ENCODE measurements at places on chromosomes 2 and 18. TPM values are rescaled to one million over a fixed set of nuclear protein-coding genes. Genes with fewer than 3 reads are reported as not detected.

Gene KLHL30
- not detected for total RNA-seq

Gene REG3A
- total RNA-seq: not detected

Gene LYPD6B
- not detected for total RNA-seq

Gene MYO3B
- total RNA-seq: 0.08 TPM

Gene REG3G
- total RNA-seq: 0.28 TPM

DNA sequence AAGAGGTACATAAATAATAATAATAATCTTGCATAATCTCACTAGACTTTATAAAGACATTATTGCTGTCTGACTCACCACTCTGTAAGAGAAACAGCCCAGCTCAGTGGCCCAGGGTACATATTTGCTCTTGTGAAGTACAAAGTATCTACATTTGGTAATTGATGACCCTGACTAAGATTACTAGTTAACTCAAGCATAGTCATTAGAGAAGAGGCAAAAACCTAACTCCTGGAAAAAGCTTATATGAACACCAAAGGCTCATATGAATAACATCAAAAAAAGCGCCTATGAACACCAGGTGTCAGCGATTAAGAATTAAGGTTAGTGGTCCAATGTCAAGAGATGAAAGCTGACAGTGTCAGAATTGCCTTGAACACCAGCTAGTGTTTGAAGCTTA, 38.4 kb downstream of the RAD51AP2 start:
- no peak for DNase-seq

DNA sequence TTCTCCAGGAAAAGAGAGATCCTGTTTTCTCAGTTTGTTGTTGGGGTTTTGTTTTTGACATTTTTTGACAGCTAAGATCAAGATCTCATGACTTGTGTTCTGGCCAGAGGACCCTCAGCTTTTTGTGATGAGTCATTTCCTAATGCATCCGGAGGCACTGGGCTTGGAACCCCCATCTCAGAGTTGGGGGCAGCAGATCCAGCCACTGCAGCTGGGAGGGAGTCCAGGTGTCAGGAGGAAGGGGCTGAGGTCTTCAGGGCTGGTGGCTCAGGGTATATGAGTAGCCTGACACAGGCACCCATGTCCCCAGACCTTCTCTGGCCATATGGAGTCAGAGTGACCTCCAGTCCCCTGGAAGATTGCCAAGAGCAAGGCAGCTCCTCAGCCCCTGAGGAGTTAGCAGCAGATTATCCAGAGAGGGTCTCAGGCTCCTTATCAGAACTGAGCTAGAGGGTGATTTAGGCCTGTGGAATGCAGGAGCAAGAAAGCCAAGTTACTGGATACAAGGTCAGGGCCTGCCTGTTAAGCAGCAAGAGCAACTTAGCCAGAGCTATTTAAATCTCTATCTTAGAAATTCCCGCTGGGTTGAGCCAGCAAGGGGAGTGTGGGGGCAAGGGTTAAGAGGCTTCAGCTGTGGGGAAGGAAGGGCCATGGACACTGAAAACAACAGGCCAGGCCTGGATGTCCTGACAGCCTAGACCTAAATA, 62.4 kb downstream of the TANC1 start:
- no peak for DNase-seq

DNA sequence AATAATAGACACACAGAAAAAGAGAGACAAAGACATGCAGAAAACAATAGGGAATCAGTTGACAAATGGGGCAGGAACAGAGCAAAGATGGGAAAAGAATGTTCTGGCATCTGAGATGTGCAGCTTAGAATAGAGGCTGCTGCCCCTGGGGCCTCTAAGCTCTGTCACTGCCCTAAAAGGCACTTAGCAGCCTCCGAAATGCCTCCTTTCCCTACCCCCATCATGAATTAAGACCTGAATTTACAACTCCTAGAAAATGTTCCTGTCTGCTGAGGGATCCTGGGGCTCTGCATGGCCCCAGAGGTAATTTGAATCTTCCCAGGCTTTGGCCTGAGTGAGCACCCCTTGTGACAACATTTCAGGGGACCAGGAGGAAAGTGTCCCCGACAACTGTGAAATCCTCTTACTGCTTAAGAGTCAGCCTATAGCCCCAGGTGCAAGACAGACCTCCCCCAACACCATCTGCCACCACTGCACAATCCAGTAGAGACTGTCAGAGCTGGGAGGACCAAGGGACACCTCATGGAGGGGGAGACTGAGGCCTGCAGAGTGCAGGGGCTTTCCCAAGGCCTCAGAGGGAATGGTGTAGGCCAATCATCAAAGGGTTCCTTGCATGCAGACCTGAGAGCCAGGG, 24.8 kb downstream of the MRPL35 start:
- no peak for DNase-seq

DNA sequence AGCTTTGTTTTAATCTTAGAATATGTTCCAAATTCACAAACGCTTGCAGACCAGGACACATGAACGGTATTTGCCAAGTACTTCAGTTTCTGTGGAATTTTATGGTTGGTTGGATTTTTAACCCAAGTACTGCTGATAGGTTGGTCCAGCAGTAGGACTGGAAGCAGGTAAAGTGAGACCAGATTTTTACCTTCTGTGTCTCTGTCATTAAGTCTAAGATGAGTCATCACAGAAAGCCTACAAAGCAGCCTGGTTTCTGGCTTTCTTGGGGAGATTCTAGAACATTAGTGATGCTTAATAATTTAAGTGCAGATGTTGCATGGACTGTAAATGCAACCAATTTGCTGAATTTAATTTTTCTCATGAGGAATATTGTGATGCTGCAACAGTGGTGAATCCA, 100.5 kb downstream of the SCG2 start:
- DNase-seq: no peak

DNA sequence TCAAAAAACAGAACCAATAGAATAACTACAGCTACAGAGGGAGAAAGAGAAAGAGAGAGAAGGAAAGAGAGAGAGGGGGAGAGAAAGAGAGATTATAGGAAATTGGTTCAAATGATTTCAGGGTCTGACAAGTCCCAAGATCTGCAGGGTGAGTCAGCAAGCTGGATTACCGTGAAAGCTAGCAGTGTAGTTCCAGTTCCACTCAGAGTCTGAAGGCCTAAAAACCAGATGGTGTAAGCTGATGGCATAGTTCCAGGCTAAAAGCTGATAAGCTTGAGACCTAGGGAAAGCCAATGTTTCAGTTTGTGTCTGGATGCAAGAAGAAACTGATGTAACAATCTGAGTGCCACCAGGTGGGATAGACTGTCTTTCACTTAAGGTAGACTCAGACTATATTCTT, 397.7 kb downstream of the TRIB2 start:
- no peak for DNase-seq

DNA sequence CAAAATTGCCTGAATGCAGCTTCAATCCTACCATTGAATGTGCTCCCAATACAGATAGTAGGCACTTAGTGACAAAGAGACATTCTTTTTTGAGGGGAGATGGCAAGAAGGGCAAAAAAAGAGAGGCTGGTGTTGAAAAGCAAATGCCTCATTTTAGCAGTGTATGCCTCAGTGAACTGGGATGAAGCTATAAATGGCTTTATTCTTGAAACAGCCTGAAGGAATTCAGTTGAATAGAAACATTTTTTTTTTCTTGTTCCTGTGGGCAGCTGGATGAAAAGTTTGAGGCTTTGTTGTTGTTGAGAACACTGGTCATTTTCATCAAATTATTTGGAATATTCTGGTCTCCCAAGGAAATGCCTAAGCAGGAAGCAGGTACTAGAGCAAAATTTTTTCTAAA, 228.9 kb downstream of the RNF144A start:
- DNase-seq: no peak

GRCh38 chr18:76479351-76480238, 15.4 kb downstream of the ZNF516 start:
- DNase-seq: no peak

- no peak for DNase-seq
Measured at GRCh38 chr2:145759228-145759915, 1239.5 kb upstream of the ZEB2 start.

DNA sequence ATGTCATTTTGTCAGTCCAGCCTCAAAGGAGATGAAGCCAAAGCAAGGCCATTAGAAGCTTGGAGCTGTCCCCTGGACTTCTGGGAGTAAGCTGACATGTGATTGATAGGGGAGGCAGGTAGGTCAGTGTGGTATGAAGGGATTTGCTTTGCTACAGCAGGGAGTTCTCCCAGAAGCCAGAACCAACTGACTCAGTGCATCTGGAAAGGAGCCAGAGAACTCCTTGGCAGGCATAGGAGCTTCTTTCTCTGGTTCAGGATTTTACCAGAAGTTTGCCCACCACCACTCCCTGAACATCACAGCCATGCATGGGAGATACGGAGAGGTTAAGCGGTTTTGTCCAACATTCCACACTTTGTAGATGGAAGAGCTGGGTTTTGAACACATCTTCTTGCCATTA, 24.5 kb upstream of the KCNE4 start:
- no peak for DNase-seq

Measured in activated T-cell treated with anti-CD3 and anti-CD28 coated beads, Interleukin-2, amount 50 U/mL, for 4 hours (primary cell).